ENCODE measurements at places on chromosomes 7 and 10.

- no peaks in the 10 kb centered on the region for H3K36me3 ChIP-seq
- no peak for DNase-seq
- H3K27me3 ChIP-seq = no peaks in the 10 kb centered on the region
- H3K4me1 ChIP-seq = no peaks in the 10 kb centered on the region
These were observed 21.2 kb downstream of the PALD1 start for GRCh38 chr10:70499836-70500167.

- H3K27ac ChIP-seq = no peak overlapping the region
- no peaks in the 10 kb centered on the region for H3K27me3 ChIP-seq
- no peak overlapping the region for H3K4me3 ChIP-seq
These were observed 5.4 kb upstream of the NRF1 start for GRCh38 chr7:129605960-129606614.

GRCh38 chr7:111690364-111691111 lies 128.2 kb upstream of the IMMP2L start:
- no peaks in the 10 kb centered on the region for H3K36me3 ChIP-seq
- no peak overlapping the region for H3K27ac ChIP-seq
- no peaks in the 10 kb centered on the region for H3K27me3 ChIP-seq
- no peaks in the 10 kb centered on the region for H3K4me1 ChIP-seq
- H3K4me3 ChIP-seq = no peak overlapping the region
- DNase-seq = no peak

- no peaks in the 10 kb centered on the region for H3K36me3 ChIP-seq
- DNase-seq = no peak
- H3K4me3 ChIP-seq = no peak overlapping the region
- peaks cover 4% of the 10 kb centered on the region for H3K4me1 ChIP-seq
These were observed 98.9 kb upstream of the WAC start for GRCh38 chr10:28434063-28434462.

- no peak within 1 kb of the TSS for H3K27ac ChIP-seq
- peaks cover 27% of the 10 kb centered on the region for H3K4me1 ChIP-seq
- peak; percentile 91 for DNase-seq
These were observed at the start of gene ELOVL3 for GRCh38 chr10:102225646-102226541. Gene ELOVL3, plus strand, starts transcription at chr10:102226299. Its CDS starts 250 bp downstream, at chr10:102226549.

DNA sequence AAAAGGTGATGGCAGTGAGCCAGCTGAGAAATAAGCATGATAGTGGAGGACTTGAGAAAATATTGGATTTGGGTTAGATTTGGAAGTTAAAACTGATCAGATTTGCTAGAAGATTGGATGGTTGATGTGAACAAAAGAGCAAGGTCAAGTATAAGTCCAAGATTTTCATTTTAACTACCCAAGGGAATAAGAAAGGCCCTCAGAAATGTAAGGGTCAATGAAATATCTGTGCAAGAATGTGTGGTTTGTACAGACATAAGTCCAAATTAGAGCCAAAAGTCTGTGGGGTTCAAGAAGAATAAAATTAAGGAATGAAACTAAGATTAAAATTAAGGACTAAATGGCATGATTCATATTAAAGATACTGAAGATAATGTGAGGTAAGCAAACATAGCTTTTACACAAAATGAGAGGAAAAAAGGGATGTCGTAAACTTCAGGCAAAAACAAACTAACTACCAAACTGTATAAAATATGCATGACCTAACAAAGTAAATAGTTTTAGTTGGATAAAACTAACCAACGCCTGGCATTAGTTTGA lies 78.4 kb upstream of the CACNA2D1 start:
- no peaks in the 10 kb centered on the region for H3K4me1 ChIP-seq
- no peak for DNase-seq
- no peak overlapping the region for H3K4me3 ChIP-seq
- no peak overlapping the region for H3K27ac ChIP-seq
- H3K36me3 ChIP-seq = no peaks in the 10 kb centered on the region
- H3K27me3 ChIP-seq = no peaks in the 10 kb centered on the region

- H3K27ac ChIP-seq = no peak overlapping the region
- no peak overlapping the region for H3K4me3 ChIP-seq
- no peaks in the 10 kb centered on the region for H3K4me1 ChIP-seq
- DNase-seq = no peak
These were observed 614.7 kb upstream of the FOXK1 start for GRCh38 chr7:4067476-4067760.

GRCh38 chr7:154287356-154287755 lies 235.2 kb downstream of the DPP6 start:
- no peaks in the 10 kb centered on the region for H3K4me1 ChIP-seq
- H3K4me3 ChIP-seq = no peak overlapping the region
- H3K27me3 ChIP-seq = no peaks in the 10 kb centered on the region
- no peak overlapping the region for H3K27ac ChIP-seq
- no peaks in the 10 kb centered on the region for H3K36me3 ChIP-seq
- no peak for DNase-seq

GRCh38 chr7:50779427-50779826 lies 3.3 kb downstream of the GRB10 start:
- no peak overlapping the region for H3K4me3 ChIP-seq
- DNase-seq = no peak
- H3K4me1 ChIP-seq = peaks cover 8% of the 10 kb centered on the region
- no peak overlapping the region for H3K27ac ChIP-seq
- no peaks in the 10 kb centered on the region for H3K27me3 ChIP-seq

- H3K27me3 ChIP-seq = peaks cover 14% of the 10 kb centered on the region
- no peaks in the 10 kb centered on the region for H3K4me1 ChIP-seq
- no peaks in the 10 kb centered on the region for H3K36me3 ChIP-seq
- DNase-seq = no peak
These were observed 120.8 kb downstream of the DNAJB6 start for GRCh38 chr7:157457355-157458253.

GRCh38 chr10:6592080-6592479 lies 12.0 kb upstream of the PRKCQ start:
- DNase-seq = no peak
- peaks cover 27% of the 10 kb centered on the region for H3K36me3 ChIP-seq
- H3K4me1 ChIP-seq = peaks cover 57% of the 10 kb centered on the region
- H3K27ac ChIP-seq = peak overlapping the region; percentile 85
- H3K27me3 ChIP-seq = no peaks in the 10 kb centered on the region

GRCh38 chr7:138825049-138825721 lies 27.2 kb upstream of the ATP6V0A4 start:
- H3K4me1 ChIP-seq = no peaks in the 10 kb centered on the region
- DNase-seq = no peak
- H3K36me3 ChIP-seq = no peaks in the 10 kb centered on the region
- H3K27ac ChIP-seq = no peak overlapping the region
- H3K27me3 ChIP-seq = no peaks in the 10 kb centered on the region
- H3K4me3 ChIP-seq = no peak overlapping the region

DNA sequence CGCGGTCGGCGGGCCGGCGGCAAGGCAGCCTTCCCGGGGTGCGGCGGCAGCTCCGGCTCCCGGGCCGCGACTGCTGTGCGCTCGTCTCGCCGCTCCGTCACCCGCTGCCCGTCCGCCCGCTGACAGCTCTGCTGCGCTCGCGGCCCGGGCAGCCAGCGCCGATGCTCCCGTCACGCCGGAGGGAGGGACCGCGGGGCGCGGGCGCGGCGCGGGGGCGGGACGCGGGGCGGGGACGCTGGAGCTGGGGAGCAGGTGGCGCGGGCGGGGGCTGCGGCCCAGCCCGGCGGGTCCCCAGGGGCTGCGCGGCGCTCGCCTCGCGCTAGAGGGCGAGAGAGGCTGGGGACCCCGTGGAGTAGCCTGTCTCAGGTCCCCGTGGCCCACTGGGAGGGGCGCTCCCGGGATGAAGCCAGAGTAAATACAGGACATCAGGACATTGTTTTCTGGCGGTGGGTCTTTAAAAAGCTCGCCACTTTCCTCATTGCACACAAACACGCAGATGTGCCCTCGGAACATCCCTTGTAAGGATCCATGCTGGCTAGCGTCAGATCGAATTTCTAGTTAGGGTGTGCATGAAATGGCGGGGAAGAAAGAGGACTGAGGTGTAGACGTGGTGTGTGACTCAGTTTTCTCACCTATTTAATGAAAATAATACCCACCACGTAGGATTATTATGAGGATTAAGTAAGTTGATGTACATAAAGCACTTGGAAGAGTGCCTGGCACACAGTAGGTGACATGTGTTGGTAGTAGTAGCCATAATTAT lies at the start of gene ELAPOR2:
TSS of gene ELAPOR2 (minus strand) at position 130 of the 763 bp plus-strand sequence. CDS start 141 bp downstream, outside the sequence.
- no peaks in the 10 kb centered on the region for H3K36me3 ChIP-seq
- H3K4me1 ChIP-seq = peaks cover 12% of the 10 kb centered on the region
- no peak within 1 kb of the TSS for H3K27ac ChIP-seq

- H3K4me3 ChIP-seq = no peak overlapping the region
- no peaks in the 10 kb centered on the region for H3K4me1 ChIP-seq
- no peak for DNase-seq
- H3K27me3 ChIP-seq = no peaks in the 10 kb centered on the region
These were observed 57.9 kb downstream of the ZNF22 start for GRCh38 chr10:45058580-45058979.

DNA sequence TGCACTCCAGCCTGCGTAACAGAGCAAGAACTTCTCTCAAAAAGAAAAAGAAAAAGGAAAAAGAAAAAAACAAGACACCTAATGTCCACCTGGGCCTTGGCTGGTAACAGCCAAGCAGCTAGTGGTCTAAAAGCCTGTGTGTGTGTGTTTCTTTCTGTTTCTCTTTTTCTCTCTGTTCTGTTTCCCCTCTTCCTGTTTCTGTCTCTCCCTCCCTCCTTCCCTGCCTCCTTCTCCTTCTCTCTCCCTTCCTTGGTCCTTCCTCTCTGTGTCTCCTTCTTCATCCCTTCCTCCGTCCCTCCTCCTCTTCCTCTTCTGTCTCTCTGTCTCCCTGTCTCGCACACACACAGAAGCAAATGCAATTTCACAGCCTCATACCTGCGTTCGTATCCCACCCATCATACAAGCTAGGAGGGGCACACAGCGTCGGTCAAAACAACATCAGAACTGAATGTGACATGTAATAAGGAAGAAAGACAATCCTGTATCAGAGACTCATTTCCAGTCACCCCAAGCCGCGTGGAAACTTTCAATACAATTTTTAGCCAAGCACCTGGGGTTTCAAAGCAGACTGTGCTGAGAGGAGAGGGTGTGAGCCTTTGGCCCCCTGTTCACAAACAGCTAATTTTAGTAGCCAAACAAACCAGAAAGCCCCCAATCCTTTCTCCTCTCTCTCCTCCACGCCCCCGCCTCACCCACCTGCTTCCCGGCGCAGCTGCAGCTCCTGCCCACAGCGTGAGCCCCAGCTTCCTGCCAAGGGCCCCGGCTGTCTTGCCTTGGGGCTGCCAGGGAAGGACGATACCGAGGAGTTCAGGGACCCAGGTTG lies 50.2 kb upstream of the GNA12 start:
- H3K27me3 ChIP-seq = no peaks in the 10 kb centered on the region
- H3K4me1 ChIP-seq = peaks cover 31% of the 10 kb centered on the region
- DNase-seq = peak; percentile 58

DNA sequence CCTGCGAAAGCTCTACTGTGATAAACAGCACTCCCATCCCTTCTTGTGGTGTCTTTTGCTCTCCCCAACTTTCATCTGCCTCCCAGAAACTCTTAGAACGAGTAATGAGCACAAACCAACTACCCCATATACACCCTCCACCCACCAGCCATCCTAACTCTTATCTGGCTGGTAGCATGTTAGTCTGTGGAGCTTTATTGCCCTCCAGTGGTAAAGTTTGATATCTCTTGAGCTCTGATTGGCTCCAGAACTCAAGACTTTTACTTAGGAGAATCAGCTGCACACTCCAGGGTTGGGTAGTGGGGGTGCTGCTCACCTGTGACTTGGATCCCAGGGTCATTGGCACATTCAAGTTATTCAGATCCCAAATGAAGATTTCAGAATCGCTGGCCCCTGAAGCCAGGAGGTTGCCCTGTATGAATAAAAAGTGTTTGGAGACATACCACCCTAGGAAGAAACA lies 10.9 kb downstream of the SEC31B start:
- no peaks in the 10 kb centered on the region for H3K27me3 ChIP-seq
- peak overlapping the region; percentile 66 for H3K27ac ChIP-seq
- no peak overlapping the region for H3K4me3 ChIP-seq
- H3K4me1 ChIP-seq = peaks cover 50% of the 10 kb centered on the region
- H3K36me3 ChIP-seq = peaks cover 34% of the 10 kb centered on the region
- DNase-seq = no peak

DNA sequence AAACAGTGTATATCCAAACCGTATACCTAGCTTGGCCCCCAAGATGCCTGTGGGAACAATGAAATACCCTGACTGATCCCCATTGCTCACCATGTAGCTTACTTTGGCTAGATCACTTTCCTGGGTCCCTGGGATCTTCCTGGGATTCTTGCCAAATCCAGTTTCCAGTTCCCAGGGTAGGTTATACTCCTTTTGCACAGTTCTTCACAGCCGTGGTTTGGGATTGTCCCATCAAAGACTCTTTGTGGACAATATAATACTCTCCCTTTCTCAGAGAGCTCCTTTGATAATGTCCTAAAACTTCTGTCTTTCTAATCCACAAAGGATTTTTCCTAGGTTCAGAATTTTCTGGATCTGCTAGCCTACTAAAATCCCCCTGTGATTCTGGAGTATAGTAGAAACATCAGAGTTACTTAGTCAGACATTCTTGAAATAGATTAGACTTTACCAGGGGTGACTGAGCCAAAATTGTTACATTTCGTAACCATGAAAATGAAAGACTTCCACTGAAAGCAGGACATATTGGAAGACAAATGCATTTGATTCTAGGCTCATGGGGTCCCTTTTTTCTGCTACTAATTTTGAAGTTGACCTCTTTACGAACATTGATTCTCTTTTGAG lies 388.3 kb upstream of the ETV1 start:
- no peaks in the 10 kb centered on the region for H3K4me1 ChIP-seq
- H3K4me3 ChIP-seq = no peak overlapping the region
- no peak for DNase-seq
- no peak overlapping the region for H3K27ac ChIP-seq

DNA sequence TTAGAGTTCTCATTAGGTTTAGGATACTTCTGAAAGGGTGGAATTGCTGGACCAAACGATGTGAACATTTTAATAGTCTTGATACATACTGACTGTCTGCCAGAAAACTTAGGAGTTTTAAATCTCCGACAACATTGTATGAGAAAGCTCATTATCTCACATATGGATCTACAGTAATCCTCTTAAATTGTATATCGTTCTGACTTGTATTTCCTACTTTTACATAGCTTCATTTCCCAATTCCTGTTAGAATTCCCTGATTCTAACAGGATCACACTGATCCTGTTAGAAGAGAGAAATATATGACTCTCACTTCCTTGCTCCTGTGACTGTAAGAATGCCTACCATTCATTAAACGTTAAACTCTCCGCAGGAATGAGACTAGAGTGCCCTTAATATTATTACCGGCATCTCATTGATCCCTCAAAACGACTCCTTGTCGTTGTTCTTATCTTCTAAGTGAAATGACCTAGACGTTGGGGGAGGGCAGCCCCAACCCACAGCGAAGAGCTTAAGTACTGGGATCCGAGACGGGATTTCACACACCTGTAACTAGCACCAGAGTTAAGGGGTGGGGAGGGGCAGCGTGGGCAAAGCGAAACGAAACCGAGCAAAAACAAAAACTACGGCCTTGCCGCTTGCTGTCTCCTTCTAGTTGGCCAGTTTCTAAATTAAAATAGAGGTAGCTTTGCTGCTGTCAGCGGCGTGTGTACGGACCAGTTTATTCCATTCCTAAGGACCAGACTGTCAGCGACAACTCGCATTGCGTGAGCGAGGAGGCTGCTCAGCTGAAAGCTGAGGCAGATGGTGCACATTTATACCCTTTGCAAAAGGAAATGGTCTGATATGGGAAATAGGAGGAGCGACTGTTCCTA lies 678 bp upstream of the TMEM106B start:
- peaks cover 18% of the 10 kb centered on the region for H3K4me1 ChIP-seq
- H3K27ac ChIP-seq = peak overlapping the region; percentile 99
- H3K4me3 ChIP-seq = peak overlapping the region; percentile 91
- no peaks in the 10 kb centered on the region for H3K27me3 ChIP-seq

GRCh38 chr10:68963151-68963550 lies 7.2 kb downstream of the DDX21 start:
- H3K4me3 ChIP-seq = no peak overlapping the region
- H3K36me3 ChIP-seq = peaks cover 10% of the 10 kb centered on the region
- DNase-seq = no peak
- H3K27ac ChIP-seq = no peak overlapping the region
- H3K4me1 ChIP-seq = peaks cover 6% of the 10 kb centered on the region
- no peaks in the 10 kb centered on the region for H3K27me3 ChIP-seq

Measured in T-cell (primary cell).